ENCODE measurements at places on chromosomes 4 and X.

DNA sequence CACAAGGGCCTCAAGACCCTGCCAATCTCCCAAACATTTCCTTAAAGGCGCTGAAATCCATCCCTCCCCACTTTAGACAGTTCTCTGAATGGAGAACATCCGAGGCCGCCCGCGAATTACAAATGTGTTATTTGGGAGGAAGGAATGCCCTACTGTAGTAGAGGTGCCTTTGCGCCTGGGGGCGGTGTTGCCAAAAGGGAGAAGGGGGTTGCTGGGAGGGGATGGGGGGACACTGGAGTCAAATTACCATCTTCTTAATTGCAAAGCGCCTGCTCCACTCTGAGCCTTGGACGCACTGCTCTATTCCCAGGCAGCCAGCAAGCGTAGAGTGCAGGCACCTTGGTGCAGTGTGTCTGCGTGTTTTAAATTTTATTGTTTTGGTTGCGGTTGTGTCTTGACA is 2.7 kb downstream of the TMEM255A start:
- no peak for DNase-seq

DNA sequence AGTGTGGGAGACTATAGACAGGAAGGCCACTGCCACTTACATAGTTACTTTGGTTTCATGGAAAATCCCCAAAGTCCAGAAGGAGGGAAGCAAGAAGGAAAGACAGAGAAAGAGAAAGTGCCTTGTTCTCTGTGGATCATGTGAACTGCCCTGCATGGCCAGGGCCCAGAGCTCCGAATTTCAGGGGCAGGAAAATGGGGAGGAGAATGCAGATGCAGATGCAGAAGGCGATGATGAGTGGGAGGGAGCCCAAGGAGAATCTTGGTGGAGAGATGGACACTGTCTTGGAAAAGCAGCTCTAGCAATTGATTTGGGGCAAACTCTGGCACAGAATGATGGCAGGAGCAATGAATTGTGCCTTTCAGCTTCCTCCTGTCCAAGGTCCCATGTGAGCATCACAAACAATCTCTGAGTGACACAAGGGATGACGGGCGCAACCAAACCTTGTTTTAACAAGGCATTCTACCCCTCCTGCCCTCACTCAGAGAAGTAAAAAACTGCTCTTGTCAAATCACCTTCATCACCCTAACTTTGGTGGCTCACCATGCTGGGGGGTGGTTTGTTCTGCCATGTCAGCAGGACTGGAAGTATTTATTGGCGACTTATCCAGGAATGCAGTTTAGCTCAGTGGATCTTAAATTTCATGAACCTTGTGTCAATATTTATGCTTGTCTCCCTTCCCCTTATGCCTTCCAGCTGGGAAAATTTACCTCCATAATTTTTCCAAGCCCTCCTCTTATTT is 53.5 kb downstream of the TSC22D3 start:
- DNase-seq, result no peak

DNA sequence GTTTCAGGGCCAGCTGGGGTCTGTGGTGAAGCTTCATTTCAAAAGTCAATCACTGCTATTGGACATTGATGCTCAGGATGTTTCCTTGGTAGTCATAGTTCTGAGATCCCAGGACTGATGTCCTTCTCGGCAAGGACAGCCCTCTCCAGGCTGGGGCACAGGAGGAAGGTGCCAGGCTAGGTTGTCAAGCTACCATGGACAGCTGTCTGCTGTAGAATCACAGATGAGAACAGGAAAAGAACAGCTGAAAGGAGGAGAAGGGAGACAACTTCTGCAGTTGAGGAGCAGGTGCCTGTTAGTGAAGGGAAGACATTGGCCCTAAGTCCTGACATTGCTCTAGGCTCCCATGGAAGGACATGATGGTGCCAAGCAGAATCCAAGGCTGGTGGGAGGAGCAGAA is 58.0 kb downstream of the XAGE2 start:
- no peak for DNase-seq

- DNase-seq, result no peak
Observed at GRCh38 chr4:99077177-99077576, 11.4 kb downstream of the ADH5 start.

DNA sequence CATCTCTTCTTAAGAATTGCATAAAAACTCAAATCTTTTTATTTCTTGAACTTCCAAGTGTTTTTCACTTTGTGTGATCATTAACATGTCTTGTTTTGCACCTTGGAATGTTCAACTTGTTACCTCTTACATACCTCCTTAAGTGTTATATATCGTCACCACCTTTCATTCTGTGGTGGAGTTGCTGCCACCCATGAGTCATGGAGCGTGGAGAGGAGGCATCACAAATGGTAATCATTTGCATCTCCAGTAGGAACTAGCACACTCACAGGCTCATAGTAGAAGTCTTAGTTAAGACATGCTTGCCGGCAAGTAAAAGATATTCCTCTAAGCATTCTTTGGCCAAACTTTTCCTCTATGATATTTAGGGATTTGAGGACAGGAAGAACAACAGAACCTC is 67.0 kb upstream of the VCX start:
- DNase-seq, result no peak

DNA sequence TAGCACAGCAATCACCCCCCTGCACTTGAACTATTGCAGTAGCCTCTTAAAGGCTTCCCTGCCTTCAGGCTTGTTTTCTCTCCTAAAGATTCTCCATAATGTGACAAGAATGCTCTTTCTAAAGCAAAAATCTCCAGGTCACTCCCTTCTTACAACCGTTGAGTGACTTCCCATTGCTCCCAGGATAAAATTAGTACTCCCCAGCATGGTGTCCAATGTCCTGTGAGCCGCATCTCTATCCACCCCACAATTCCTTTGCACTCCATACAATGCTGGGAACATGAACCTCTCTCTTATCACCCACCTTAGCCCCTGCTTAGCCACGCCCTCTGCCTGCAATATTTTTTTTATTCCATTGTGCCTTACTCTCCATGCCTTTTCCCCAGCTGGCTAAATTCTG is 85.7 kb upstream of the SHISA3 start:
- DNase-seq, result no peak

DNA sequence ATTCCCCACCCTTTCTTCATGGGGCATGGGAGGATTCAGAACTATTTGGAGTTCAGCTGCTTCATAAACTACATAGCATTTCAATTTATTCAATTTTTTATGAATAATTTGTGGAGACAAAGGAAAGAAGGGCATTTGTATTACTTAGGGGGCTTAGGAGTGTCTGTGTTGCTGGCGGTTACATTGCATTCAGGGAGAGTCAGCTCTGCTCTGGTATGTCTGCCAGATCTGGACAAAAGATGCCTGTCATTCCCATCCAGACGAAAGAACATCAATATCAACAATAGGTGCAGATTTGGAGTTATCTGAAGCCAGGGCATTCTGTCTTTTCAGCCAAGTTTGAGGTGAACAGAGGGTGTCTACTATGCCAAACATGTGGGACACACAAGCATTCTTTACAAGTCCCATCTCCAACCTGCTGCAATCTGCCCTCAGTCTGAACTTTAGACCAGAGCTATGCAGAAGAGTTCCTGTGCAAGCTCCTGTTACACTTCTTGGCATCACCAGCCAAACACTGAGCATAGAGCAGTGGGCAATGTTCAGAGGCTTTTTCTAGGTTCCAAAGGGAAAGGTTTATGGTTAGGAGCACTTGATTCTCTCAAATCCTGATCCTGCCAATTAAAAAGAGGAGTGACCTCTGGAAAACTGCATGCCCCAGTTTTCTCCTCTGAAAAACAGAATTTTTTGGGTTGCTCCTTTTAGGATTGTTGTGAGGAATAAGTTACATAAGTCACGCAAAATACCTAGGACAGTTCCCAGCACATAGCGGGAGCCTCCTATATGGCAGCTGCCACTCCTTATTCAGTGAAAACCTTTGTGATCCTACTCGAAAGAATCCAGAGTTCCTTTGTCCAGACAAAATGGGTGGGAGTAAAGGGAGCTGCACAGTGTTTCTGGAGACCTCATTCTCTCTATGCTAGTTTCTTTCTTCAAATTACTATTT is 719.5 kb upstream of the SLIT2 start:
- DNase-seq, result no peak

DNA sequence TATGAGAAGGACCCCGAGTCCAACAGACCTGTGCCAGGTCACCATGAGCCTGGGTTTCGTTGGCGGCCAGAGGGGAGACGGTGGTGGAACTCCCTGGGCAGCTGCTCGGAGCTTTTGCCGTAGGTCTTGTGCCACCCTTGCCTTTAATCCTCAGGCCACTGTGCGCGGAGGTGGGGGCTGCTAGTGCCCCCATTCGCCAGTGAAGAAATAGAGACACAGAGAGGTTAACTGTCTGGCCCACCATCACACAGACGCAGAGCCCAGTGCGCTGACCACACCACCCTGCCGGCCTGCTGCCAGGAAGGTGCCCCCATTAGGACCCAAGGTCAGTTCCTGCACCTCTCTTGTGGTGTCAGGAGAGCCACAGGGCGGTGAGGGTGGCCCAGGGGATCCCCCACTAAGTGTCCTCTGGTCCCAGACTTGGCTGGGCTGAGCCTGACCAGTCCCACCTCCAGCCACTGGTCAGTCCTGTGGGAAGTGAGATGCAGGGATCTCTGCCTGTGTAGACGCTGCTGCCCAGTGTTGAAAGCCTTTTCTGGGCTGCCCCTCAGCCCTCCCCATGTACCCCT is 28.3 kb upstream of the HTRA3 start:
- DNase-seq, result no peak

DNA sequence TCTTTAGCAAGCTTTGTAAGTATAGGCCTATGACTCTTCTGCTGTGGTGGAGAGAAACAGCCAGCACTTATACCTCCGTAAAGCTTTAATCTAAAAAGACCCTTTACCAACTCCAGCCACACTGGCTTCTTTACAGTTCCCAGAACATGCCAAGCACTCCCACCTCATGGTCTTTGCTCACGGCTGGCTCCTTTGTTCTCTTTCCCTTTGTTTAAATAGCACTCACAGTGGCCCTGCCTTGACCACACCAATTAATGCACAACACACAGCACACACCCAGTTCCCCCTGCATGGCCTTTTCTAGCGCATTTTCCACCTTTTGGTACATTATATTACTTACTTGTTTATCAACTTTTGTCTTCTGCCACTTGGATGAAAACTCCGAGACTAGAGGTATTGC is 18.9 kb downstream of the PPID start:
- DNase-seq, result no peak

DNA sequence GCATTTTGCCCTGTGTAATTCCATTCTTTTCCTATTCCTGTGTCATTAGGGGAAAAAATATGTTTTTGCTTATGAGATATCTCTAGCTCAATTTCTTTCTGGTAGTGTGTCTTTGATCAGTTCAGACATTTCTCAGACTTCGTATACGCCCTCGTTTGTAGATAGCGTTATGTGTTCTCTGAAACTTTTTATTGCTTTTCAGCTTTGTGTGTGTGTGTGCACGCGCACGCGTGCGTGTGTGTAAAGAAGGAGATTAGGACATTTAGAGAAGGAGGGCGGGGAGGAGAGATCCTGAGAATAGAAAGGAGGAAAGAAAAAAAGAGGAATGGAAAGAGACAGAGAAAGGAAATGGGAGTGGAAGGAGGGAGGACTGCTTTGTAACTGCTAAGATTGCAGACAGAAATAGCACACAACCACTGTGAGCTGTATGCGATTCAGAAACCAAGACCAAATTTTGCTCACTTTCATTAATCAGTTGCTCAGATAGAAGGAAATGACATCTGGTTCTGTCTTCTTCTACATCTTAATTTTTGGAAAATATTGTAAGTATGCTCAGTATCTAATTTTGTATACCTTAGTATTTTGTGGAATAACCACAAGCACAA is at the start of gene RXFP1:
TSS of gene RXFP1 (plus strand) at position 399 of the 605 bp plus-strand sequence. CDS start at position 494, 95 bp downstream.
- DNase-seq, result no peak

DNA sequence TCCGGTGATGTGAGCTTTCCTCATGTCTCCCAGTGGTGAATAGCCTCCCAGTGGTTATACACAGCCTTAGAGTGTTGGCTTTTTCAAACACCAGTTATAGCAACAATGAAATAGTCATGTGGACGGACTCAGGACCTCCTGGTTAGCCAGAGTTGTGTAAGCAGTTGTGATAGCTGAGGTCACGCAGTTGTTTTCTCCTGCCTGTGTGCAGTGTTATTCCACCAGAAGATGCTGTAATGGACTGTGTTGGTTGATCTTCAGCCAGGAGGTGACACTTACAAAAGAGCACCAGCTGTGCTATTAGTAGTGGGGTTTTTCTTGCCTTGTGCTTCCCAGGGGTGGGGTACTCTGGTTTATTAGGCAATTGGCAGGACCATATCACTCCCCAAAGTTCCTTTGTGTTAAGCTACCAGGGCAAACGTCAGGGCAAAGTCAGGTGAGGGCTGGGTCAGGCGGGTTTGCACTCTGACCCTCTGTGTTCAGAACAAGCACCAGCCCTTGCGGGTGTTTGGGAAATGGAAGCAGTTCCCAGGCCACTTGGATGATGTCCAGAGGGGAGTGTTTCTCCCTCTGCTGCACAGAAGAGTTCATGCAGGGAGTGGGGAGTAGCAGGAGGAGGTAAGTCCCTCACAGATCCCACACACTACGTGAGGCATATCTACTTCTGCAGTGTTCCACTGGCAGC is 252.6 kb downstream of the TMEM47 start:
- no peak for DNase-seq

GRCh38 chr4:127629371-127629770 is 3.4 kb upstream of the INTU start:
- DNase-seq, result no peak

- DNase-seq, result no peak
Observed at GRCh38 chrX:41320393-41320792, 13.6 kb upstream of the DDX3X start.

DNA sequence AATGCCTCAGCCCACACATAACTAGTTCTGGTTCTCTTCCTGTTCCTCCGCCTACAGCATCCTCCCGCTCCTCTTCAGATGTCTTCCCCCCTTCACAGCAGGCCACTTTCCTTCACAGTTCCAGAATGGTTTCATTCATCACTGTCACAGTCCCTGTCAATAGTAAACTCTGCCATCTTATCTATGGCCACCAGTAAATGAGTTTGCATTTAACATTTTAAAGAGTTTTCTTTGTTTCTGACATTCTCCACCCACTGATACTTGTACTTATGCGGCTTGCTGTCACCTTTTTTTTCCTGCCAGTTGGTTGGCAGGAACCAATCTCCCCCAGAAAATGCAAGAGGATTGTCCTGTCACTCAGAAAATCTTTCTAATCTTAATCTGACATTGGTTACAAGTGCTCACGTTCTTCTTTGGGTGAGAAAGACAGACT is 114.1 kb downstream of the GLUD2 start:
- no peak for DNase-seq

DNA sequence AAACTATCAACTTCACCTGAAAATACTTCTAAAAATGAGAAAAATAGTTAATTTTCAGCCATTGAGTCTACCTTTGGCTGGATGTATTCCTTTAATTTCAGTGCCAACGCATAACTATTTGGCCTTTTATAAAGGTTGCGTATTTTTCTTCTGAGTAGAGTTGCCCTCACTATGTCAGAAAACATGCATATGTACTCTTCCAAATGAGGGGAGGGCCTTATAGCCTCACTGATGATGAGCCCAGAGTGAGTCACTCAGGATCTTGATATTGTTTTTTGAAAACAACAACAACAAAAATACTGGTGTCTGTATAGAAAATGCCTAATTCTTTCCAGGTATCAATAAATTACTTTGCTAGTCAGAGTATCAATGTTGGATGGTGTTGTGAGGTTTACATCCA is 349.3 kb downstream of the FBXO8 start:
- DNase-seq, result no peak

DNA sequence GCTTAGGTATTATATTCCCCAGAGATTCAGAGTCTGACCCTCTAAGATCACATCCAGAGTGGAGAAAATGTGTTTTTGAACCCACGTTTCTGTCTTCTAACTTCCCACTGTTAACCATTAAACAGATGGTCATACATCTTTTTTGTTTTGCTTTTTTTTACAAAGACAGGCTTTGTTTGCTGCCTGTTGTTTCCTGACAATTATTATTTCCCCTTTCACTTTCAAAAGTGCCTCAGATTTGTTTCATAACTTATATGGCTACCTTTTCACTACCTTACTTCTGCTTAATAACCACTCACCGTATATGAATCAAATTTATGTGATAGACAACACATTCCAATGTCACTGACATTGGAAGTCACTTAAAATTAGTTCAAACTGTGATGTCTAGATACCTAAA is 142.2 kb downstream of the HS3ST1 start:
- DNase-seq, result no peak

Measured in fibroblast of the conjunctiva (primary cell).